ENCODE measurements at places on chromosomes 5 and 9.

DNA sequence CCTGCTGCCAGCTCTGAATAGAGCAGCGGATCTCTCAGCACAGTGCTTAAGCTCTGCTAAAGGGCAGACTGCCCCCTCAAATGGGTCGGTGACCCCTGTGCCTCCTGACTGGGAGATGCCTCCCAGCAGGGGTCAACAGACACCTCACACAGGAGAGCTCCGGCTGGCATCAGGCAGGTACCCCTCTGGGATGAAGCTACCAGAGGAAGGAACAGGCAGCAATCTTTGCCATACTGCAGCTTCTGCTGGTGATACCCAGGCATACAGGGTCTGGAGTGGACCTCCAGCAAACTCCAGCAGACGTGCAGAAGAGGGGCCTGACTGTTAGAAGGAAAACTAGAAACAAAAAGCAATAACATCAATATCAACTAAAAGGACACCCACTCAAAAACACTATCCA, 131.6 kb downstream of the TMEM232 start:
- no peak for DNase-seq

- no peak for DNase-seq
Observed at GRCh38 chr5:157029457-157029856, 29.5 kb downstream of the HAVCR1 start.

DNA sequence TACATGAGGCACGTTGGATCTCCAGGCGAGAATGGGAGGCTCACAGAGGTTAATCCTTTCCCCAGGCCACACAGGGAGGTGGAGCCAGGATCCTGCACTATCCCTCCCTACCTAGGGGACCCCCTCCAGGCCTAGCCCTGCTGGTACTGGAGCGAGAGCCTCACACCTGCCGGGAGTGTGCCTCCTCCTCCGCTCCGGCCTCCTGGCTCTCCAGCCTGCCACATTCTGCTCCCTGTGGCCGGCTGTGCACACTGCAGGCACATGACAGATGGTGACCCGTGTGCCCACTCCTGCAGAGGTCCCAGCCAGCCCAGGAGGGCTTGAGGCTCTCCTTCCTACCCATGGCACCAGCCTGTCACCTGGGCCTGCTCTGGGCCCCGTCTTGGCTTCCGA, 93.4 kb downstream of the RXRA start:
- DNase-seq, result no peak

DNA sequence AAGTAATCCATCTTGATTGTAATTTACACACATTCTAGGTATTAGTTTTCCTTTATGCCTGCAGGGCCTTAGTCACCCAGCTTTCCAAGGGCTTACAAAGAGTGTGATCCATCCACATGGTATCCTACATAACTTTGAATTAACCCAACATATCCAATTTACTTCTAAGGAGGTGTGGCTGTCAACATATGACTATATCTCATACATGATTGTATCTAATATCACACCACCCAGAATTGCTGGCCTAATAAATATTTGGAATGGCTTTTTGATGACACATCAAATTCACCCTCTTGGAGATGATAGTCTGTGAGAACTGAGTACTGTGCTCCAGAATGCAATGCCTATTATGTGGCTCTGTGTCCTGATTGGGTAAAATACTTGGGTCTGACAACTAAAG, 363.3 kb upstream of the GRIN3A start:
- DNase-seq, result no peak

DNA sequence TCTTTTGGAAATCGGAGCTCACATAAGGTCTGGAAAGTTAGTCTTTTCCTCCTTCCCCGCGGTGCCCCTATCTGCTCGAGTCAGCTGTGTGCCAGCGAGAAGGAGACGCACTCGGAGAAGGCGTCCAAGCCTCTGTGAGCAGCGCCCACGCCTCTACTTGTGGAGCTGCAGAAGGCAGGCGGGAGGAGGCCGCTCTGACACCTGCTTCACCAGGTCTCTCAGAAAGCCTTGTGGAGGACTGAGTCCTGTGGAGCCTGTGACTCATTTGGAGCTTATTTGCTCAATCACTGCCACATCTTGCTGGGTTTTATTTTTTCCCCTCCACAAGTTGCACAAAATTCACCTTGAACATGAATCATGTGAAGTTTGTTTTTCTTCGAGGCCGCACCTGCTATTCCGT, 117.5 kb downstream of the IRX2 start:
- DNase-seq, result no peak
